ENCODE measurements at places on chromosomes 2 and 18. TPM values are rescaled to one million over a fixed set of nuclear protein-coding genes. Genes with fewer than 3 reads are reported as not detected.

Gene AQP12A
- not detected for total RNA-seq

Gene AGXT
- total RNA-seq = not detected

Gene POTEF
- under 0.01 TPM for total RNA-seq

Gene GRB14
- 2.6 TPM for total RNA-seq

Gene GATA6
- total RNA-seq = 3.8 TPM

Gene BOLL
- total RNA-seq = not detected

Gene ENOSF1
- total RNA-seq = 19.4 TPM

Gene ADAM17
- 28.9 TPM for total RNA-seq

Gene RIT2
- not detected for total RNA-seq

Gene CHRNG
- not detected for total RNA-seq

Gene GPR155
- 0.74 TPM for total RNA-seq

Gene VIT
- total RNA-seq = not detected

Gene GALR1
- not detected for total RNA-seq

Gene MYO5B
- total RNA-seq = 2.1 TPM

Gene ANKRD62
- total RNA-seq = not detected

Gene PLCD4
- total RNA-seq = 0.60 TPM

Gene ERFE
- 1.3 TPM for total RNA-seq

Gene RFTN2
- 4.4 TPM for total RNA-seq

Gene HSBP1L1
- total RNA-seq = 9.1 TPM

Gene RMC1
- 21.3 TPM for total RNA-seq

Gene ZSWIM2
- not detected for total RNA-seq

Gene STAT4
- not detected for total RNA-seq

Gene KYNU
- 7.9 TPM for total RNA-seq

Gene AQP12B
- not detected for total RNA-seq

Gene SCN7A
- not detected for total RNA-seq

Gene RGPD3
- 0.13 TPM for total RNA-seq

Gene SPDYA
- total RNA-seq = not detected

Gene LIMS4
- total RNA-seq = 6.3 TPM

Gene QPCT
- 15.7 TPM for total RNA-seq

Gene FABP1
- total RNA-seq = not detected

Gene MPPE1
- total RNA-seq = 14.1 TPM

Gene SLC14A1
- total RNA-seq = not detected

Gene AFF3
- total RNA-seq = 0.49 TPM

Gene ARHGAP15
- total RNA-seq = not detected

Gene GALNT14
- total RNA-seq = 2.1 TPM

Gene EVA1A
- total RNA-seq = 78.1 TPM

Gene NOL4
- total RNA-seq = not detected

Gene TRABD2A
- 0.60 TPM for total RNA-seq

Gene WIPF1
- total RNA-seq = 12.4 TPM

Gene UGT1A10
- total RNA-seq = not detected

Gene ZAP70
- total RNA-seq = 0.53 TPM

Gene SPHKAP
- total RNA-seq = not detected

Gene KCNK3
- total RNA-seq = not detected

Gene ABCG8
- not detected for total RNA-seq

Gene FIGN
- total RNA-seq = 0.13 TPM
